ENCODE measurements at places on chromosomes 16 and 17.

DNA sequence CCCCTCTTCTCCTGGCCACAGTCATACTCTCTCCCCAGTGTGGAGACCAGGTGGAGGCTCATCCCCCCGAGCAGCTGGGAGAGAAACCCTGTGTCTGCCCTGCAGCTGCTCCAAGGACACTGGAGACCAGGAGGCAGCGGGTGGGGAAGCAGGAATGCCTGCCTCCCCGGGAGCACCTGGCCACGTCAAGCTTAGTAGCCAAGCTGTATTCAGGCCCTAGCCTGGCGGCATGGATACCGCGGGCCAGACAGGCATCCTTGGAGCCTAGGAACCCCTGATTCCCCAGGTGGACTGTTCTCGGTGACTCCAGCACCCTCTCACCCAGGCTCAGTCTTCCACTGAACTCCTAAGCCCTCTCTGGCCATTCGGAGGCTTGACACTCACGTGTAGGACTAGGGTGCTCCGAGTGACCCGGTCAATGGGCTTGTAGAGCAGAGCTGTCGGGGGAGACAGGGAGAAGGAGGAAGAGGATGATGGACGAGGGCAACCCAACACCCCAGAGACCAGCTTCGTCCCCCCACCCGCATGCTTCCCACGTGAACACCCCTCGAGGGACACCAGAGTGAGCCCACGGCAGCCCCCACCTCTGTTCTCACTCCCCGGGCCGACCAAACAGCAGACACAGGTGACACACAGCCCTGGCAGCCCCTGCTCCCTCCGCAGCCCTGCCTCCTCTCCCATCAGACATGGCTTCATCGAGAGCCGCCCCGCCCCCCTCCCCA is 76.5 kb downstream of the TIMM22 start:
- no peak for DNase-seq

DNA sequence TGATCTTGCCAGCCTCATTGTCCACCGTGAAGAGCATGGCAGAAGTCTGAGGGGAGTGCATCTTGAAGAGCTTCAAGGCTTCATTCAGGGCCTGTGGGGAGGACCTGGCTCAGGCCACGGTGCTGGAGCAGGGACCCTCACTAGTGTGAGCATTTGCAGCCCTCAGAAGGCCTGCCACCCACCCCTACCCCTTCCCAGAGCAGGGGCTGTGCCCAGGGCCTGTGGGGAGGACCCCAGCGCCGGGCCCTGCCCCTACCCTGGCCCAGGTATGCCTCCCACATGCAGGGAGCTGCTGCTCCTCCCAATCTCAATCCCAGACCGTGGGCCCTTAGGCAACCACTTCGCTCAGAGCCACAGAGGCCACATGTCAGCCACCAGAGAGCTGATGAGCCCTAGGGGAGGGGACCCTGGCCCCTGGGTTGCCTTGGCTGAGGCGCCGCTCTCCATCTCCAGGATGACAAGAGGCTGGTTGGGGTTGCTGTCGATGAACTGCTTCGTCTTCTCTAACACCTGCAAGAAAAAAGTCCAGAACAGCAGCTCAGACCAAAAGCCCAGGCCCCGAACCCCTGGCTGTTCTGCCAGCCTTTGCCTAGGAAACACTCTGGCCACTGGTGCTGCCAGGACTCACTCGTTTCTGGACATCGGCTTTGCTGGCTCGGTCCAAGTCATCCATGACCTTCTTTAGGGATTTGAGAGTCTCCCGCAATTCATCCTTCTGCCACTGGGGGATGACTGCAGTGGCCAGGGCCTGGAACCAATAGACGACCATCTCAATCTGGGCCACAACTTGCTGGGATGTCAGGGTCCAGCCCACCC is 1.8 kb upstream of the EXOSC6 start:
- no peak for DNase-seq

DNA sequence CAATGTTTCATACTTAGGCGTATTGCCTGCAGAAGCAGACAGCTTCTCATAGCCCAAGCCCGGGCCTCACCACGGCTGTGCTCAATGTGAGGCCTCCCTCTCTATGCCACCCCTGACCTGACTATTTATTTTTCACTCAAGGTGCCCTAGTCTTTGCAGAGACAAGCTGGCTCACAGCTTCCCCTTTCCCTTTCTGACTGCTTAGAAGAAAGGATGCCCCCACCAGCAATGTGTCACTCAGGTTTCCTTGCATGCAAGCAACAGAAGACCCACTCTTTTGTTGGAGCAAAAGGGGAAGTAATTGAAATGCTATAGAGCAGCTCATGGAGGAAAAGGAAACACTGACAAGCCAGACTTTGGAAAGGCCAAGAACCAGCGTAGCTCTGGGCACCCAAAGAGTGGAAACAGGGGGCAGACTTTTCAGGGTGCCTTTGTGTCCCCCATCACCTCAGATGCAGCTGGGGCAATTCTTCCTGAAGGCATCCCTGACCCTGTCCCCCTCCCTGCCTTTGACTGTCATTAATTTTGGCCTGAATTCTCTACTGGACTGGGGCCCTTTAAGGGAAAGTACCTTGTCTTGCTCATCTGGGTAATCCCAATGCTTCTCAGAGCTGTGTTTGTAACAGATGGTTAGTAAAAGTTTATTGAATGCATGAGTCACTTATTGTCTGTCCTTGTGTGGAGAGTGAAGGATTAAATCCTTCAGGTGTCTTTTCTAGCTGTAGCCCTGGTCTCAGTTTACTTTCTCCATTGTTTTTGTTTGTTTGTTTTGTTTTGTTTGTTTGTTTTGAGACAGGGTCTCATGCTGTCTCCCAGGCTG is 17.8 kb downstream of the RGS9 start:
- DNase-seq, result no peak

DNA sequence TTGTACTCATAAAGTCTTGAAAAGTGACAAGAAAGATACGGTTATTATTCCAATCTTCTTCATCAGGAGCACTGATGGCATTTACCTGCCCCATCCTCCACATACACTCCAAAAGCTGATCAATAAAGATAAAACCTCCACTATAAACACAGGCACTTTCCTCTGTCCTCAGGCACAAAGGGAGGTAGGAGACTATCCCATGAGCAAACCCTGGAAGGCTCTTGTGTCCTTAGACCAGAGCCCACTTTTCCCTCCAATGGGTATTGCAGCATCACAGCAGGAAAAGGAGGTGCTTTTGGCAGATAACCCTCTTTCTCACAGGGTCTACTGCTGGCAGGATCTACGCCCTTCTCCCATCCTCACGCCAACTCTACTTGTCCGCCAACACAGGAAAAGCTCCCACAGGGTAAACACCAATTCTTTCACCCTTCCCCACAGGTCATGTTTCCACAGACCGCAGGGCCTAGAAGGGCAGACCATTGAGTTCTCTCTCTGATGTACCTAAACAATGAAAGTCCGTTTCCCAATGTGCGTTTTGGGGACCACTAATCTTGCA is 28.7 kb downstream of the NXPH3 start:
- DNase-seq, result no peak
